ENCODE measurements at places on chromosomes 5 and 9. TPM values are rescaled to one million over a fixed set of nuclear protein-coding genes. Genes with fewer than 3 reads are reported as not detected.
A peak's percentile ranks its signal among the peaks of the same experiment; 100 is the strongest.

GRCh38 chr5:179290681-179291540, 54.4 kb downstream of the ADAMTS2 start:
- no peaks in the 10 kb centered on the region for H3K36me3 ChIP-seq
- no peak overlapping the region for H3K4me3 ChIP-seq
- no peak overlapping the region for H3K27ac ChIP-seq
- H3K4me1 ChIP-seq: no peaks in the 10 kb centered on the region
- DNase-seq: peak; percentile 9

DNA sequence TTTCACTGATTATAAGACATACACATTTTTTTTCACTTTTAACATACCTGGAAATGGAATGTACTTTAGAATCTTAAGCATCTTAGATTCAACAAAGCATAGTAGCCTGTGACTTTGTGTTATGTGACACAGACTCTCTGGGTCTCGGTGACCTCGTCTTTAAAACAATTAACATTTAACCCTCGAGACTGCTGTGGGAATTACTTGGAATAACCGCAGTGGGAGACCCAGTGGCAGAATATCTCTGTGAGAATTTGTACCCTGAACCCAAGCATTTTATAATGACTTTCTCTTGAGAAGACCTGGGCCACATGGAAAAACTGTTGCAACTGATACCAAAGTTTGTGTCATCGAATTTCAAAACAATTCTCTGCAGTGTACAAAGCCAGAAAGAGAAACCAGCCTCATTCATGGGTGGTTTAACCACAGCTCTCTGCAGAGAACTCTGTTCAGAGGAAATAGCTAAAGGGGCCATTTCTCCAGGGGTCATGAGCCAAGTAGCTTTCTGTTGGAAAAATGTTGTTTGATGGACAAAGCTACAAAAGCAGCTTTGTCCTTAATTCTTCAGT, 10.0 kb upstream of the RETREG1 start:
- H3K27me3 ChIP-seq: no peaks in the 10 kb centered on the region
- no peak overlapping the region for H3K27ac ChIP-seq
- H3K36me3 ChIP-seq: no peaks in the 10 kb centered on the region
- DNase-seq: no peak

- peak overlapping the region; percentile 37 for H3K27ac ChIP-seq
- no peak for DNase-seq
- H3K36me3 ChIP-seq: no peaks in the 10 kb centered on the region
- H3K4me3 ChIP-seq: no peak overlapping the region
- no peaks in the 10 kb centered on the region for H3K4me1 ChIP-seq
- H3K27me3 ChIP-seq: no peaks in the 10 kb centered on the region
Observed at GRCh38 chr9:87581513-87581912, 83.8 kb downstream of the DAPK1 start.

- no peaks in the 10 kb centered on the region for H3K27me3 ChIP-seq
- H3K4me1 ChIP-seq: no peaks in the 10 kb centered on the region
- no peak for DNase-seq
- no peaks in the 10 kb centered on the region for H3K36me3 ChIP-seq
- H3K27ac ChIP-seq: no peak overlapping the region
Observed at GRCh38 chr5:87245451-87245850, 22.2 kb upstream of the RASA1 start.

The ADAM19 gene
- total RNA-seq: 9.4 TPM

DNA sequence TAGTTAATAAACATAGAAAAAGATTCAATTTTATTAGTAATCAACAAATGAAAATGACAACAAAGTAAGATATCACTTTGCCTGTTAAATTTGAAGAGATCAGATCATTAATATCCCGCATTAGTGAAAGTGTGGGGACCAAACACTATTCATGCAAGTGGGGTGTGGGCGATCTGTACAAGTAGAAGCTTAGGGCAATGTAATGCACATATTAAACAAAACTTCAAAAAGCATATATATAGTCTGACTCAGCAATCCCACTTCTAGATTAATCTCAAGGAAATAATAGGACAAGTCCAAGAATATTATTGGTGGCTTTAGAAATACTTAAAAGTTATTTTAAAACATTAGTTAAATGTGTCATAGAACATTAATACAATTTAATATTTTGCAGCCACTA, 188.5 kb downstream of the LRRC70 start:
- no peaks in the 10 kb centered on the region for H3K36me3 ChIP-seq
- no peak for DNase-seq
- no peak overlapping the region for H3K27ac ChIP-seq
- H3K27me3 ChIP-seq: no peaks in the 10 kb centered on the region
- no peak overlapping the region for H3K4me3 ChIP-seq
- H3K4me1 ChIP-seq: no peaks in the 10 kb centered on the region

DNA sequence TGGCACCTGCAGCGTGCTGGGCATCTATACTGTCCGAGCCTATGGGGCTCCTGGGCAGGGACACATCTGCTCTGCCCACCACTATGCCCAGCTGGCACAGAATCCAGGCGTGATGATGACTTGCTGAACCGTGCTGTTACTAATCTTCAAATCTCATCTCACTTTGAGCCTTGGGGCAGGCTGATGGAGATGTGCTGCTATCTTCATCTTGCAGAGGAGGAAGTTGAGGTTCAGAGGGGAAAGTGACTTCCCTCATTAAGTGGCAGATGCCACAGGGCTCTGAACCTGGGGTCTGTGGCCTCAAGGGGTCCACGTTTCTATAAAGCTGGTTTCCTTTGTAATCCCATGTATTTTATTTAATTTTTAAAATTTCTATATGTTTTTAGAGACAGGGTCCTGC, 4.7 kb downstream of the SLC2A6 start:
- H3K36me3 ChIP-seq: no peaks in the 10 kb centered on the region
- no peaks in the 10 kb centered on the region for H3K27me3 ChIP-seq
- H3K4me1 ChIP-seq: no peaks in the 10 kb centered on the region
- DNase-seq: no peak
- H3K27ac ChIP-seq: no peak overlapping the region

Measured in right lobe of liver (tissue), 6 donors.